ENCODE measurements at places on chromosomes 6 and 20. TPM values are rescaled to one million over a fixed set of nuclear protein-coding genes. Genes with fewer than 3 reads are reported as not detected.

DNA sequence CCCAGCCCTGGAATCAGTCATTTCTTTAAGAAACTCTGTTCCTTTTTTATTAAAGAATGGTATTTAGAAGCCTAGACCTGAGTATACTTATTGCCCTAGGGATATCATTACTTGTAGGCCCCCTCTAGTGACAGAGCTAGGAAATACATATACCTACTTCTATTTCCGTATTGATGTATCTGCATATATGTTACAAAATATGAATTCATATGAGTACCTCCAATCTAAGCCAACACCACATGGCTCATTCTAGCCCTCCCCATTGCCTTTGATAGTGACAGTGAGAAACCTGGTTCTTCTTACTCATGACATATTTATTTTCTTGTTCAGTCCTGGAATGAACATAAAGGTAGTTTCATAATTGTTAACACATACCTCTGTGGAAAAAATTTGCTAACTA lies 137.2 kb downstream of the FARS2 start:
- no peak for DNase-seq

- DNase-seq = no peak
Observed at GRCh38 chr6:3419624-3420272, 37.1 kb downstream of the SLC22A23 start.

GRCh38 chr6:161050134-161050765 lies 58.7 kb downstream of the MAP3K4 start:
- DNase-seq = no peak

DNA sequence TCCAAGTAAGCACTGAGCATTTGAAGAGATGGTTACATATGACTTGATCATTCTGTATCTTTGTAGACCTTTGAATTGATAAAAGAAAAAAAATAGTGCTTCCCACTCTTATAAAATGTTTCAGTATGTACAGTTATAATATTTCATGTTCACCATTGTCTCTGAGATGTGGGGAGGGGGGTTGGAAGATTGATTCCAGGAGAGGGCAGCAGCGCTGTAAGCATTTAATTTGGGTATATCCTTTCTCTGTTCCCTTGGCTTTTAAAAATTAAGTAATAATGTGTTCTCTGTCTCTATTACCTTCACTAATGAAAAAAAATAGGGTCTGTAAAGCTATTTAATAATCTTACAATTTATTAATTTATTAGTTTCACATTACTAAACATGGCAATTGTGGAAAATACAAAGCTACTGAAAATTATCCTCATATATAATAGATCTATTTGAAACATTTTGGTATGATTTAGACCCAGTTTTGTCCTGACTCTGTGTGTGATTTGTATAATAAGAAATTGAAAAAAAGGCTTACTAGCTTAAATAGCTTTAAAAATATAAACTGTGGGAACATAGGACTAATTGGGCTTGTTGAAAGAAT lies 341.2 kb downstream of the CDKAL1 start:
- no peak for DNase-seq

- no peak for DNase-seq
Observed at GRCh38 chr6:167235005-167235404, 56.1 kb upstream of the UNC93A start.

GRCh38 chr6:21348146-21348503 lies 245.4 kb upstream of the SOX4 start:
- no peak for DNase-seq

GRCh38 chr6:20647585-20647984 lies 113.3 kb downstream of the CDKAL1 start:
- no peak for DNase-seq

IYD gene
- total RNA-seq = 0.24 TPM

GRCh38 chr6:83371423-83371822 lies 59.4 kb downstream of the ME1 start:
- no peak for DNase-seq

KIF25 gene
- total RNA-seq = not detected
